ENCODE measurements at places on chromosomes 16 and 17. TPM values are rescaled to one million over a fixed set of nuclear protein-coding genes. Genes with fewer than 3 reads are reported as not detected.

The CSH2 gene
- not detected for polyA plus RNA-seq

The ANKFN1 gene
- polyA plus RNA-seq = not detected

The SCIMP gene
- 1.5 TPM for polyA plus RNA-seq

The SKAP1 gene
- polyA plus RNA-seq = 242 TPM

The NRN1L gene
- polyA plus RNA-seq = 0.96 TPM

The CMTM2 gene
- not detected for polyA plus RNA-seq

The TEKT1 gene
- not detected for polyA plus RNA-seq

The RAP1GAP2 gene
- polyA plus RNA-seq = 0.38 TPM

The TOP2A gene
- 0.10 TPM for polyA plus RNA-seq

The ANKRD40CL gene
- polyA plus RNA-seq = not detected

The CNEP1R1 gene
- polyA plus RNA-seq = 21.0 TPM

The VWA3A gene
- not detected for polyA plus RNA-seq

The LGALS9C gene
- polyA plus RNA-seq = not detected

The SLC47A2 gene
- not detected for polyA plus RNA-seq

The SMTNL2 gene
- polyA plus RNA-seq = not detected

The TMEM92 gene
- not detected for polyA plus RNA-seq

The TBX21 gene
- polyA plus RNA-seq = 11.5 TPM

The TBC1D26 gene
- not detected for polyA plus RNA-seq

The OTOP3 gene
- not detected for polyA plus RNA-seq

The TP53TG3 gene
- not detected for polyA plus RNA-seq

The MAP2K6 gene
- 14.5 TPM for polyA plus RNA-seq

The LGALS9 gene
- 33.2 TPM for polyA plus RNA-seq

Measured in CD4-positive, alpha-beta memory T cell (primary cell).